ENCODE measurements at places on chromosomes 13 and 19. TPM values are rescaled to one million over a fixed set of nuclear protein-coding genes. Genes with fewer than 3 reads are reported as not detected.

The LILRB3 gene
- total RNA-seq = not detected

The ZNF99 gene
- total RNA-seq = not detected

The MBD3L2 gene
- not detected for total RNA-seq

The TBXA2R gene
- total RNA-seq = 2.8 TPM

The AKAP8 gene
- total RNA-seq = 59.4 TPM

GRCh38 chr13:113996912-113997745, 23.3 kb upstream of the C13orf46 start:
- peaks cover 2% of the 10 kb centered on the region for H3K4me1 ChIP-seq
- no peak for DNase-seq
- peaks cover 5% of the 10 kb centered on the region for H3K36me3 ChIP-seq
- no peak overlapping the region for H3K27ac ChIP-seq

DNA sequence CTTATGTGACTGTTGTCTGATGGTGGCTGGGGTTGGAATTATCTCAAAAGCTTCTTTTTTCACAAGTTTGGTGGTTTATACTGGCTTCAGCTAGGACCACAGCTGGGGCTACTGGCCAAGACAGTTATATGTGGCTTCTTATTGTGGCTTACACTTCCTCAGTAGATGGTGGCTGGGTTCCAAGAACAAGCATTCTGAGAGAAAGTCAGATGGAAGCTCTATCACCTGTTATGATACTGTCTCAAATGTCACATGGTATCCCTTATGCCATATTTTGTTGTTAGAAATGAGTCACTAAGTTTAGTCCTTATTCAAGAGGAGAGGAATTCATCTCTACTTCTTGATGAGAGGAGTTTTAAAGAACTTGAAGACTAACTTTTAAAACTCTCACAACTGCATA, 41.6 kb downstream of the NDFIP2 start:
- H3K36me3 ChIP-seq = peaks cover 12% of the 10 kb centered on the region
- peaks cover 9% of the 10 kb centered on the region for H3K4me1 ChIP-seq
- H3K27me3 ChIP-seq = no peaks in the 10 kb centered on the region

DNA sequence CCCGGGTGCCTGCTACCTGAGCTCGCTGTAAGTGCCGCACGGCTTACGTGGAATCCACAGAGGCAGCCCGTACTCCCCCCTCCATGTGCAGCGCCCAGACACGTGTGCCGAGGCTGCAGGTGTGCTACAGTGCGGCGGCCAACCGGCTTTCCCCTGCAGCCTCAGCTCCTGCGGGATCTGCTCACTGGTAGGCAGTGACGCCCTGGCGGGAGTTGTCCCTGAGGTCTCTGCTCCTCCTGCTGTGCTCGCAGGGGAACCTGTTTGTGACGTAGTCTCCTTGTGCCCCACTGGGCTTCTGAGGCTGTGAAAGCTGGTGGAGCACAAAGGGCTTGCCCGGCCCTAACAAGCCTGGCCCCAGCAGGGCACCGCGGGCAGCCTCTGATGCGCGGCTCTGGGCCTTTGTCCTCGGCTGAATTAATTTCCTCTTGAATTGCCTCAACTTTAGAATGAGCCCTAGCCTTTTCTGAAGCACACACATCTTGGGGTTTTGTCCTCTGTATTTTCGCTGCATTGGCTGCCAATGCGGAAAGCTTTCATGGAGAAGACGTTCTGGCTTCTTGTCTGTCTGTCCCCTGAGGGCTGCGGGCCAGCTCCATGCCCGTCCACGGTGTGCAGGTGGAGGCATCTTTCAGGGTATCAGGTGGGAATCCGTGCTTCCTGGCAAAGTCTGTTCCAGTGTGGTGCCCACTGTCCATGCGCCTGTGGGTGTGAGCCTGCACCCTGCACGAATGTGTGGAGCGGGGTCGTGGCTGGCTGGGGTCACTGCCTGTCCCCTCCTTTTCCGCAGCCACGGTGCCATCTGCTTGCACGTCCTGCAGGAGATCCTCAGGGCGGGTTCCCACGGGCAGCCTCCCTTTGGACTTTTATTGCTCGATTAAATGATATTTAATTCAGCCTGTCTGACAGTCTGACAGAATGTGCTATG, 77.3 kb upstream of the MCF2L start:
- peaks cover 7% of the 10 kb centered on the region for H3K27me3 ChIP-seq
- no peak overlapping the region for H3K4me3 ChIP-seq
- H3K27ac ChIP-seq = no peak overlapping the region

GRCh38 chr13:80462037-80462436, 121.1 kb upstream of the SPRY2 start:
- H3K36me3 ChIP-seq = no peaks in the 10 kb centered on the region
- no peak for DNase-seq
- no peaks in the 10 kb centered on the region for H3K4me1 ChIP-seq
- H3K4me3 ChIP-seq = no peak overlapping the region

DNA sequence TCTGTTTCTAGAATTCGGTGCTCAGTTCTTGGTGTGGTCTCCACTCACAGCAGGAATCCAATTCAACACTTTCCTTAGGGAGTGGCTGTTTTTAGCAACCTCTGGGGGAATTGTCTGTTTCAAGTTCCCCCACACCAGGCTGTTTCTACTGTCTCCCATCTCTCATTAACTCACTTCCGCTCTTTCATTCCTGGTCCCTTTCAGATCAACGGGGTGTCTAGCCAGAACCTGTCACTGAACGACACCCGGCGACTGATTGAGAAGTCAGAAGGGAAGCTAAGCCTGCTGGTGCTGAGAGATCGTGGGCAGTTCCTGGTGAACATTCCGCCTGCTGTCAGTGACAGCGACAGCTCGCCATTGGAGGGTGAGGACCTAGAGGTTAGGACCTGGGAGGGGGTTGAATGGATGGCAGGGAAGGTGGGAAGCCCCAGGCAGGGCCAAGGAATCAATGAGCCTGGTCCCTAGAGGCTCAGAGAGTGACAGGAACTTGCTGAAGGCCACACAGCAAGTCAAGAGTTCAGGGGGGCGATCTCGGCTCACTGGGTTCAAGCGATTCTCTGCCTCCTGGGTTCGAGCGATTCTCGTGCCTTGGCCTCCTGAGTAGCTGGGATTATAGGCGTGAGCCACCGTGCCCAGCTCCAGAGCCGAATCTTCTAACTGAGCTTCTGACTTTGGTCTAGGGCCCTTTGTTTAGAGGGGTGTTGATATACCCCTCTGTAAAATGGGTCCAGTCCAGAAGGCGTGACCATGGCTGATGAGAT, 25.5 kb downstream of the TJP3 start:
- H3K36me3 ChIP-seq = no peaks in the 10 kb centered on the region
- H3K4me1 ChIP-seq = no peaks in the 10 kb centered on the region
- no peak overlapping the region for H3K27ac ChIP-seq
- no peaks in the 10 kb centered on the region for H3K27me3 ChIP-seq
- no peak overlapping the region for H3K4me3 ChIP-seq

- no peaks in the 10 kb centered on the region for H3K27me3 ChIP-seq
- DNase-seq = no peak
- H3K27ac ChIP-seq = no peak overlapping the region
These were observed 1971.4 kb downstream of the OLFM4 start for GRCh38 chr13:55000043-55000442.

- peaks cover 55% of the 10 kb centered on the region for H3K27me3 ChIP-seq
- H3K27ac ChIP-seq = no peak overlapping the region
- peaks cover 3% of the 10 kb centered on the region for H3K4me1 ChIP-seq
These were observed 742 bp downstream of the NALCN start for GRCh38 chr13:101415358-101416174.

DNA sequence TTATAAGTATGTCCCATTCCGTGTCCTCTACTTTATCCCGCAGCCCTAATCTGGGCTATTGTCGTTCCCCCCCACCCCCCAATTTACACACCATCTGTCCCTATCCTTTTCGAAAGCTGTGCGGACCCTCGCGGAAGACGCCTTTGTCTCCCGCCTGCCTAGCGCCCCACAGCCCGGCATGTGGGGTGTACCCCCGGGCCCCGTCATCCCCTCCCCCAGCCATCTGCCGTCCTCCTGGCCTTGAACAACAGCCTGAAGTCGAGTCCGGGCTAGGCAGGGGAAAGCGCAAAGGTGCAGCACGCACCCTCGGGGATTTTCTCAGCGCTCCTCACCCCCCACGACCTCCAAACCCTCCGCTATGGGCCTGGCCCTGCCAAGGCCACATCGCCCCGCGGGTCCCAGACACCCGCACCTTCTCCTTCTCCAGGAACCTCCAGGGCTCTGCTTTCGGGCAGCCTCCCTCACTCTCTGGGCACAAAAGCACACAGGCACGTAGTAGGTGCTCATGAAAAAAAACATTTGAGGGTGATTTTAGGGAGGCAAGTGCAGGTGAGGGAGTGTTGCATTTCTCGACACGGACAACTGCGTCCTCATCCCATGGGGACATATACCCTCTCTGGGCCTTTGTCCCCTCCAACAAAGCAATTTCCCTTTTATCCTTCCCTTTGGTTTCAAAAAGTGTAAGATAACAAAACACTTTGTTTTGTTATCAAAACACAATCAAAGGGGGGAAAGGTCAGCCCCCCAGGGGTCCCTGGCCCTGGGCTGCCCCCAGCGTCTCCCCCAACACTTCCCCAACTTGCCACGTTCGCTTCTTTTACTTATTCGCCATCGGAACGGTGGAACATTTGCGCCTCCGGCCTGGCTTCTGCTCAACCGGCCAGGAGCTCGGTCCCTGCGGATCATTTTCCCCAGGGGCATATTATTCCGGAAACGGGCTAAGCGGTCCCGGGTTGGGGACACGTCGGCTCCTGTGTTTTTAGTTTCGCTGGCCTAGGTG, 16.4 kb downstream of the CCDC124 start:
- H3K4me3 ChIP-seq = peak overlapping the region; percentile 72
- H3K36me3 ChIP-seq = no peaks in the 10 kb centered on the region
- peaks cover 52% of the 10 kb centered on the region for H3K27me3 ChIP-seq
- peak overlapping the region; percentile 8 for H3K27ac ChIP-seq
- DNase-seq = no peak

DNA sequence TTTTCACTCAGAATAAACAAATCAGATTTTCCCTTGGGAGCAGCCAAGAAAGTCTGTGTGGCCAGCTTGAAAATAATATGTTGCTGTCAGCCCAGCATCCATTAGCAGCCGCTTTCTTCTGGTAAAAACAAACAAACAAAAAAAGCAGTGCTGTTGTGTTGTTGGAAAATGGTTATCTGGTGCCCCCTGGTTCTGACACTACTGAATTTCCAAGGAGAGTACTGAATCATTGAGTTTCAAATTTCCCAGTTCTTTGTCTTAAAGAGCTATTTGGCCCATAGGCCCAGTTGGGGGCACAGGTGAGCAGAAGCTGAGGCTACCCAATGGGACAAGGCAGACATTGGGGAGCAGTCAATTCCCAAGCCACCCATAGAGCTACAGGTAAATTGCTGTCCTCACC, 995.9 kb downstream of the UQCRFS1 start:
- no peaks in the 10 kb centered on the region for H3K27me3 ChIP-seq
- no peak for DNase-seq
- no peaks in the 10 kb centered on the region for H3K4me1 ChIP-seq
- no peak overlapping the region for H3K27ac ChIP-seq
- H3K4me3 ChIP-seq = no peak overlapping the region

DNA sequence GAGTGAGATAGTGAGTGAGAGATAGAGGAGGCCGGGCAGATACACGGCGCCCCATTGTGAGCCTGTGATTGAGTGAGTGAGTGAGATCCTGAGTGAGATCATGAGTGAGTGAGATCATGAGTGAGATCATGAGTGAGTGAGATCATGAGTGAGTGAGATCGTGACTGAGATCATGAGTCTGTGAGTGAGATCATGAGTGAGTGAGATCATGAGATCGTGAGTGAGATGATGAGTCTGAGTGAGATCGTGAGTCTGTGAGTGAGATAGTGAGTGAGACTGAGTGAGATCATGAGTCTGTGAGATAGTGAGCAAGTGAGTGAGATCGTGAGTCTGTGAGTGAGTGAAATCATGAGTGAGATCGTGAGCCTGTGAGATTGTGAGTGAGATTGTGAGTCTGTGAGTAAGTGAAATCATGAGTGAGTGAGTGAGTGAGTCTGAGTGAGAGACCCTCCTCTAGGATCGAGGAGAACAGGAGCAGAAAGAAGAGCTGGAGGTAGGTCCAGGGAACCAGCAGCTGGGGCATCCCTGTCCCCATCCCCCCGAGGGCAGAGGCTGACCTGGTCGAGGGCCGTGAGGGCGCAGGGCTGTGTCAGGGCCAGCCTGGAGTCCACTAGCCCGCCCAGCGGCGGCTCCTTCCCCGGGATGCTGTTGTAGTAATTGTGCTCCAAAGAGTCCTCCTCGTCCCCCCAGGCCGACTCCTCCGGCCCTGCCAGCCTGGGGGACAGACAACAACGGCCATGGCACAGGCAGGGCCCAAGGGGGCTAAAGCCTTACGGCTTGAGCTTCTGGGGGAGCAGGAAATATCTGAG, 25.4 kb upstream of the C2CD4C start:
- no peak overlapping the region for H3K27ac ChIP-seq
- no peak overlapping the region for H3K4me3 ChIP-seq
- no peak for DNase-seq
- no peaks in the 10 kb centered on the region for H3K36me3 ChIP-seq
- no peaks in the 10 kb centered on the region for H3K4me1 ChIP-seq

GRCh38 chr13:109730812-109731335, 55.5 kb downstream of the IRS2 start:
- no peak for DNase-seq
- H3K27ac ChIP-seq = no peak overlapping the region
- peaks cover 13% of the 10 kb centered on the region for H3K27me3 ChIP-seq
- no peak overlapping the region for H3K4me3 ChIP-seq
